Common myeloid progenitor, CD34-positive (primary cell): ENCODE measurements at places on chromosomes 2 and 18.

DNA sequence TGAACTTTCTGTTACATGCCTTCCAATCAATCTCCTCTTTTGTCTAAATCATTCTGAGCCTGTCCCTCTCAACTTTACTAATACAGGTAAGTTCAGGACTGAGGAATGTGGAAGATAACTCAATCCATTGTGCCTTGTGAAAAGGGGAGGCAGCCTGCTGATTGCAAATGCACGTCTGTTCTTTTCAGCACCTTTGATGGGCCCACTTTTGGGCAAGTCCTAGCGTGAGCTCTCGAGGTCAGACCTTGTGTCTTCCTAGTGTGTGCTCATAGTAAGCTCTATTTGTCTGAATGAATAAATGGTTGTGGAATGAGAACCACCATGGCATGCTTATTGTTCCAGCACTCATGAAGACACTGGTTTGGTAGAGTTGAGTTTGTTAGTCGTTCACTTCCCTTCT, 50.4 kb upstream of the REL start:
- DNase-seq: no peak

DNA sequence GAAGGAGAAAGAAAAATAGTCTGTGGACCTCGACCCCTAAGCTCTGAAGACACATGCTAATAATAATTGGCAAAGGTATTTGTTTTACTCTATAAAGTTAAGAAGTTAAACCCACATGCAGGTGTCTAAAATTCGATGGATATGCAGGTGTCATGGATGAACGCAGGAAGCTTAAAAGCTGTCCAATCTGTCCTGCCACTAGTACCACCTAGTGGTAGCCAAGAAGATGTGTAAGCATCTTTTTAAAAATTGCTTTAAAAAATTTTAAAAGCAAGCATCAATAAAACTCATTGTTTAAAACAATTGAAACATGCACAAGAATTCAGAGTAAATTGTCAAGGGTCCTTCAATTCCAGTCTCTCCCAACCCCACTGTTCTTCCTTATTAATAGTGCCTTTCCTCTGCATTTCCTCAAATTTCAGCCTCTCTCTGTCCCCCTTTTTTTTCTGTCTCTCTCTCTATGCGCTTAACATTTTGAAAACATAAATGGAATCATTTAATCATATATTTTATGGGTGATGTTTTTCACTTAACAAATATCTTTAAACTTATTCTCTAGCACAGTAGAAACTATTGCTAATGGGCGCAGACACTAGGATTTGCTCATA, 30.6 kb upstream of the PPP3R1 start:
- peak; percentile 38 for DNase-seq

GRCh38 chr2:37630301-37630700, 41.1 kb downstream of the CDC42EP3 start:
- no peak for DNase-seq

DNA sequence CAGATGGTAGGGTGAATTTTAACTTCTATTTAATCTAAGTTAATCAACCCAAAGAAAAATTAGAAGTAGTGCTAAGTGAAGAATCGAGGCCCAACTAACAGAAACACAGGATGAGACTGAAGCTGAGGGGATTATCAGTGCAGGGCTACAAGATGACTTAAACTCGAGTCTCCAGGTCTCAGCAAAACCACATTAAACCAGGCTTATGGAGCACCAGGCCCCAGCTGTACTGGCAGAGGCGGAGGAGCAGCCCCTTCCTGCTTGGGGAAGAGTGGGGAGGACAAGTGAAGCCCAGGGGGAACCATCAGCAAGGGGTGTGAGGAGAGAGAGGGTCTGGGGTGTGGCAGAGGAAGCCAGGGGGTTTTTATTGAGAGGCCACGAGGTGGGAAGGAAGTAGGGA, 135.9 kb upstream of the EPAS1 start:
- DNase-seq: peak; percentile 14

GRCh38 chr2:177187631-177188312, 24.8 kb upstream of the HNRNPA3 start:
- DNase-seq: no peak

- DNase-seq: no peak
Measured at GRCh38 chr2:183091954-183092345, 13.4 kb downstream of the DUSP19 start.

GRCh38 chr2:203706403-203706802, at the start of gene CD28:
CD28 (plus strand) TSS chr2:203706639; CDS start chr2:203706697, 58 bp downstream.
- DNase-seq: peak; percentile 87

- no peak for DNase-seq
Measured at GRCh38 chr2:209990838-209991237, 11.6 kb upstream of the RPE start.

- no peak for DNase-seq
Measured at GRCh38 chr2:174038462-174038861, 73.3 kb upstream of the SP3 start.

- DNase-seq: no peak
Measured at GRCh38 chr2:12764849-12765605, 48.3 kb downstream of the TRIB2 start.

DNA sequence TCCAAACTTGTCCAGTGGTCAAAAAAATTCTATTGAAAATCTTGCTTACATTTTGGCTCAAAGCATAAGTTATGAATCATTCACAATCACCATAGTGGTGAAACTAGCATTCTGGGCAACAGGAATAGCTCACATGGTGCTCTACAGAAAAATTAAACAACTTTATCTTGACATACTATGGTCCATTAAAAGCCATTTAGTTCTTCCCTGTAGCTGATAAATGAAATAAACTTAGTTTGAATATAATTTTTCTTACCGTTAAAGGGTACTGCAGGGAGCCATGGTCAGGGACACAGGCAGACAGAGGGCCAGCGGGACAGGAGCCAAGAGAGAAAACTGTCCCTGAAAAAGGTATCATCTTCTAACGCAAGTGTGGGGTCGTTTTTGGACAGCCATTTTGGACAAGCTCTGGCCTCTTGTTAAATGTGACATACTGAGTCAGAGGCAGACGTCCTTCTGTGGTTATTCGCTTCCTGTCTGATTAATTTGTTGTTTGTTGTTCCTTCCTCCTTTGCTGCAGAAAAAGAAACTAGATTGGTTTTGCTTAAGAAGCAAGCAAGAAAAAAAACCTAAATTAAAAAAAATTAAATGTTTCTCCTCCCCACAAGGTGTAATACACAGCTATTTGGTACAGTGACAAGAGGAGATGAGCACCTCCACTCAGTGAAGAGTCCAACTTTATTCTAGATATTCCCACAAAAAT, at the start of gene WIPF1:
WIPF1 (minus strand) TSS at position 460 of the 703 bp plus-strand sequence. CDS start 12,231 bp downstream, outside the sequence.
- DNase-seq: peak; percentile 95

- no peak for DNase-seq
Measured at GRCh38 chr2:152510621-152511020, 175.6 kb downstream of the FMNL2 start.

GRCh38 chr2:218393750-218394290, 5.8 kb upstream of the CTDSP1 start:
- DNase-seq: peak; percentile 74

GRCh38 chr2:43221124-43221762, 5.2 kb downstream of the ZFP36L2 start:
- peak; percentile 70 for DNase-seq

- DNase-seq: no peak
Measured at GRCh38 chr2:107383691-107384090, 443.0 kb upstream of the RGPD4 start.
